ENCODE measurements at places on chromosomes 13 and 19. TPM values are rescaled to one million over a fixed set of nuclear protein-coding genes. Genes with fewer than 3 reads are reported as not detected.

PNMA8C gene
- not detected for total RNA-seq

ZNF584 gene
- total RNA-seq, result 9.4 TPM

EHD2 gene
- total RNA-seq, result not detected

- no peaks in the 10 kb centered on the region for H3K27me3 ChIP-seq
- no peak overlapping the region for H3K27ac ChIP-seq
- no peaks in the 10 kb centered on the region for H3K4me1 ChIP-seq
Measured at GRCh38 chr19:28299649-28300048, 913.3 kb downstream of the UQCRFS1 start.

DNA sequence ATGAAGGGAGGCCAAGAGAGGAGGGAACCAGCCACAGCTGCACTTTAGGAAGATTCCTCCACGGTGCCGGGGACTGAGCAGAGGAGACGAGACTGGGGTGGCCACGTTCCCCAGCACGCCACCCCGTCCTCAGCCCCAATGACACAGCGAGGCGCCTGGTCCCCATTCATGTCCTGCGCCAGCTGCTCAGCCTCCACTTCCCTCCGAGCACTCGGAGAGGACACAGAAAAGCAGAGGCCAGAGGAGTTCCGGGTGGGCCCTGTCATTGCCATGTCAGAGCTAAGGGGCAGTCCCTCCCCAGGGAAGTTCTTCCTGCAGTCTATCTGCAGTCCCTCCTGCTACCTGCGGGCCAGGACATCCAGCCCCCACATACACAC is 53.2 kb upstream of the NFIC start:
- H3K27me3 ChIP-seq, result peaks cover 11% of the 10 kb centered on the region
- H3K4me3 ChIP-seq, result no peak overlapping the region
- H3K36me3 ChIP-seq, result no peaks in the 10 kb centered on the region
- H3K4me1 ChIP-seq, result peaks cover 3% of the 10 kb centered on the region
- no peak for DNase-seq
- H3K27ac ChIP-seq, result no peak overlapping the region

- no peak overlapping the region for H3K27ac ChIP-seq
- DNase-seq, result no peak
- no peaks in the 10 kb centered on the region for H3K36me3 ChIP-seq
- no peaks in the 10 kb centered on the region for H3K27me3 ChIP-seq
- no peak overlapping the region for H3K4me3 ChIP-seq
Measured at GRCh38 chr13:60797112-60797511, 400.1 kb downstream of the TDRD3 start.

- peaks cover 14% of the 10 kb centered on the region for H3K27me3 ChIP-seq
- H3K27ac ChIP-seq, result no peak overlapping the region
- peaks cover 5% of the 10 kb centered on the region for H3K4me1 ChIP-seq
- DNase-seq, result no peak
- no peak overlapping the region for H3K4me3 ChIP-seq
Measured at GRCh38 chr13:97182111-97182890, 39.8 kb upstream of the MBNL2 start.

GRCh38 chr19:31553112-31553845 is 204.0 kb upstream of the TSHZ3 start:
- no peak for DNase-seq
- no peak overlapping the region for H3K27ac ChIP-seq
- H3K4me1 ChIP-seq, result no peaks in the 10 kb centered on the region
- H3K4me3 ChIP-seq, result no peak overlapping the region
- no peaks in the 10 kb centered on the region for H3K27me3 ChIP-seq
- no peaks in the 10 kb centered on the region for H3K36me3 ChIP-seq

GRCh38 chr13:79782541-79783205 is 301.7 kb downstream of the NDFIP2 start:
- H3K27ac ChIP-seq, result no peak overlapping the region
- H3K27me3 ChIP-seq, result no peaks in the 10 kb centered on the region
- no peaks in the 10 kb centered on the region for H3K4me1 ChIP-seq
- no peak for DNase-seq
- H3K36me3 ChIP-seq, result no peaks in the 10 kb centered on the region
